ENCODE measurements at places on chromosomes 6 and 20.

DNA sequence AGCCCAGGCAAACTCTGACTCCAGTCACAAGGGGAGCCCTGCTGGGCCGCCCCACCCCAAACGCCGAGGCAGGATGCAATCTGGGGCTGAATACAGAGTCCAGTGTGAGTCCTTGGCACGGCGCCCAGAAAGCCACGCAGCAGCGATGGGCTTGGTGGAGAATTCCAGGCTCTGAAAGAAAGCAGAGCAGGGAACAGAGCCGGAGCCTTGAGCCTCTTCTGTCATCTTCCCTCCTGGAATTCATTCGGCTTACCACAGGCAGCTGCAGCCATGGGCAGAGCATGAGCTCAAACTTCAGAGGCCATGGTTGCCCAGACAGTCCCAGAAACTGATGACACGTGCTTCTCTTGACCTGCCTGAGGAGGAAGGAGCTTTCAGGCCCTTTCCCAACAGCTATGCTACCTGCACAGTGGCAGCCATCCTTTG lies 441.1 kb upstream of the JARID2 start:
- no peak for DNase-seq
- H3K27me3 ChIP-seq: no peaks in the 10 kb centered on the region
- no peaks in the 10 kb centered on the region for H3K36me3 ChIP-seq
- H3K4me1 ChIP-seq: peaks cover 15% of the 10 kb centered on the region
- H3K4me3 ChIP-seq: no peak overlapping the region
- H3K27ac ChIP-seq: no peak overlapping the region

DNA sequence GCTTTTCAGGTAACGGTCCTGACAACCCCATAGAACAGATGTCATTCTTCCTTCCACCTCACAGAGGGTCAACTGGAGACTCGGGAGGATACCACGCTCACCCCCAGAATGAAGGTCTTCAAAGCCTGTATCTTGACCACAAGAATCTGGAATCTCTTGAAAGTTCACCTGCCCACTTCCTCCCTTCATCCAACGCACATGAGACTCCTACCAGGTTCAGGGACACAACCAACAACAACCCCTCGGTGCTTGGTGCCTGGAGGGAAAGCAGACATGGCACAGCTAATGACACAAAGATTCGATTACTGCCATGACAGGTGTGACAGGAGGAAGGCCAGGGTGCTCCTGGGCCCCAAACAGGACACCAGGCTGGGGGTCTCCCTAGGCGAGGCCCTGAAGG lies 8.2 kb downstream of the PMEPA1 start:
- peaks cover 9% of the 10 kb centered on the region for H3K36me3 ChIP-seq
- no peak overlapping the region for H3K4me3 ChIP-seq
- no peak overlapping the region for H3K27ac ChIP-seq
- DNase-seq: no peak
- peaks cover 86% of the 10 kb centered on the region for H3K4me1 ChIP-seq
- H3K27me3 ChIP-seq: no peaks in the 10 kb centered on the region

DNA sequence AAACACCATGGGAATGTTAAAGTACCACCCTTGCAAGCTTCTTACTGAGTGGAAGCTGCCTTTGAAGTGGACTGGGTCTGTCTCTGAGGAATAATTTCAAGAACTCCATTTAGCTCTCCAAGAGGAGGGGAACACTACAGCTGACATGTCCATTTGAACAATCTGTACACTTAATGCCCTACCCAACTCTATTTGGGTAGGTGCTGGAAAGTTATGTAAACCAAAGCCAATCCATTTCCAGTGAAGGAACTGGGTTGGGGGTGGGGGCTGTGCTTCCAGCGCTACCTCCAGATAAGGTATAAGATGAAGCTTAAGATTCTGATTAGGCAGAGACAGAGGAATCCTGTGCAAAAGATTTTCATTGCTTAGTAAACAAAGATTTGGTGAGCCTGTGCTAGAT lies 122.0 kb downstream of the TCP11 start:
- peaks cover under 1% of the 10 kb centered on the region for H3K4me1 ChIP-seq
- H3K27me3 ChIP-seq: no peaks in the 10 kb centered on the region
- peaks cover 3% of the 10 kb centered on the region for H3K36me3 ChIP-seq
- H3K4me3 ChIP-seq: no peak overlapping the region
- DNase-seq: no peak

DNA sequence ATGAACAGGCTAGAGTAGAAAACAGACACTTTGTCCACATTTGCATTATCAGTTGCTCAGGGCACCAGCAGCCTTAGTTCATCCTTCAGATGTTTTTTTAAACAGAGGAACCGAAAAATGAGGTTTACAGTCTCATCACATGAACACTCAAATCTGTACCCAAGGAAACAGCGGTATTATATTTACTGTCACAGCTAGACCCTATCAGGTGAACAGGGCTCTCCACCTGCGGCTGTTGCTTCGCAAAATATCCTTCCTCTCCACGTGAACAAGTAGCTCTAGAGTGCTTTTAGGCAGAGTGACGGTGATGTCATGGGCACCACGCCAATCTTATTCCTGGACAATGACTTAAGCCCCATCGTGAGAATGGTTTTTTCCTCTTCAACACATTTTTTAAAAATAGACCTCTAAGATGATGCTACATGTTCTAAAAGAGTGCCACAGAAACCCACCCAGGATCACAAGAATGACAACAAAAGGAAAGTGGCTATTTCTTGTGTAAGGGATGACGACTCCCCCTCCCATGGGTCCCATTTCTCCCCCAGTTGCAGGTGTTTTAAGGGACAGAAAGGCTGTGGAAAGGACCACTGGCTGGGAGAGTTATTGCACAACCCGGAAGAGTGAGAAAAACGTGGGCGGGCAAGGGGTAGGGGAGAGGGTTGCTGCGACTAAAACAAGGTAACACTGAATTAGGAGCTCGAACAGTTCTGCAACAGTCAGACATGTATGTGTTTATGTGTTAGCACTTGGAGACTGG lies 77.7 kb downstream of the EFHC1 start:
- H3K4me3 ChIP-seq: no peak overlapping the region
- no peak overlapping the region for H3K27ac ChIP-seq
- no peaks in the 10 kb centered on the region for H3K36me3 ChIP-seq
- peaks cover 21% of the 10 kb centered on the region for H3K4me1 ChIP-seq

DNA sequence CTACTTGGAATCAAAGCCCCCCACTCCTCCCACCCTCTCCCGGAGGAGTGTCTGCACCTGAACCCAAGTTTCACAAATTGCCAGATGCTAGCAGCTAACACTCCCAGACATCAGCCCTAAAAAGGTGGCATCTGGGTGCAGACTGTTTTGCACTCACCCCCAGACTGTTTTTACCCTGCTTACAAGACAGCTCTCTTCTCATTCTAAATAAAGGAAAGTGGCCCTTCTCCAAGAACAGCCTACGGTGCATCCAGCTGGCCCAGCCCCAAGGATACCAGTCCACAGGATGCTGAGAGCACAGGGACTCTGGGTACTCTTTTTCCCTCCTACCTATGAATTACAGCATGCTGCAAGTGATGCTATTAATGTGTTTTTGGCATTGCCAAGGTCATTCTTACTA lies 842.0 kb upstream of the FLRT3 start:
- no peak overlapping the region for H3K4me3 ChIP-seq
- H3K27ac ChIP-seq: no peak overlapping the region
- H3K36me3 ChIP-seq: no peaks in the 10 kb centered on the region
- H3K4me1 ChIP-seq: no peaks in the 10 kb centered on the region

GRCh38 chr20:59363101-59363500 lies 62.7 kb downstream of the EDN3 start:
- no peaks in the 10 kb centered on the region for H3K4me1 ChIP-seq
- H3K36me3 ChIP-seq: no peaks in the 10 kb centered on the region
- H3K27me3 ChIP-seq: no peaks in the 10 kb centered on the region
- no peak overlapping the region for H3K27ac ChIP-seq
- no peak overlapping the region for H3K4me3 ChIP-seq

DNA sequence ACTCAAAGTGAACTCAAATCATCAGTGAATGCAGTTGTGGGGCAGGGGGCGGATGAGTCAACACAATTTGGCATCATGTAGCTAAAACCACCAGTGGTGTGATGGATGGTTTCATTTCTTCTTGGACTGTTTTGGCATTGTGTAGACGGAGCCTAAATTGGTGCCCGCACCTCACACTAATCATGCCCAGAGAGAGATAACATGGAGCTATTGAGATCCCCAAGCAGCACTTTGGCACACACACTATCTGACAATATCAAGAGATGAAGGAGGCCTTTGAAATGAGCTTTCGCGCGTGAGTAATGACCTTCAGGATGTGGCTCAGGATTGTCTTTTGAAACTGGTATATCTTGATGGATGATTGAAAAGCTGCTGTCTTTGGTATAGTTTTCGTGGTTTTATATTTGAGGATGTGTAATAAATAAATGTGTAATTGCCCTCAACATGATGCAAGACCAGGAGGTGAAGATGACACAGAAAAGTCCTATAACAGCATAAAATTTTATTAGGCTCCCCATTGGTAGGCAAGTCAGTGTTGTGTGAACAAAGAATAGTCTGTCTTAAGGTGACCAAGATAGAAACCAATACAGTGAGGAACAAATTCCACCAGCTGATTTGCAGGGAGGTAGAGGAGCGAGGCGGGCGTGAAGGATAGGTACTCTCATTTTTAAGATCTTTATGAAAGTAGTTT lies 174.2 kb downstream of the TSHZ2 start:
- H3K4me3 ChIP-seq: no peak overlapping the region
- no peaks in the 10 kb centered on the region for H3K27me3 ChIP-seq
- no peak overlapping the region for H3K27ac ChIP-seq

GRCh38 chr6:156953479-156954146 lies 176.4 kb downstream of the ARID1B start:
- H3K27ac ChIP-seq: peak overlapping the region; percentile 83
- H3K4me1 ChIP-seq: peaks cover 41% of the 10 kb centered on the region
- peak; percentile 44 for DNase-seq
- H3K36me3 ChIP-seq: no peaks in the 10 kb centered on the region

DNA sequence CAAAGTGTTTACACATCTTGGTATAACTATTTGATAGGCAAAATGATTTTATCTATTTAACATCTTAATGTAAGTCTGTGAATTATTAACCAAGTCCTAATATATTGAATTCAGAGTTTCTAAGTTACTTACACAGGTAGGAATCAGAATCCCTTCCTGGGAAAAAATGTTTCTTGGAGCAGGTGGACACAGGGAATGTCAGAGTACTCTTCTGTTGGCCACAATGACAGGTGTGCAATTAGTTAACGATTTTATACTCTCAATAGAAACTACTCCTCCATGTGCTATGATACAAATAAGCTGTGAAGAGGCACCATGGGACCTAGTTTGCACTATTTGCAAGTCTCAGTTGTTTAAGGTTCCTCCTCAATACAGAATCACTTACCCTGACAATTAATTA lies 821 bp upstream of the TAAR5 start:
- no peaks in the 10 kb centered on the region for H3K36me3 ChIP-seq
- no peaks in the 10 kb centered on the region for H3K4me1 ChIP-seq
- no peaks in the 10 kb centered on the region for H3K27me3 ChIP-seq
- no peak overlapping the region for H3K4me3 ChIP-seq
- DNase-seq: no peak
- H3K27ac ChIP-seq: no peak overlapping the region

DNA sequence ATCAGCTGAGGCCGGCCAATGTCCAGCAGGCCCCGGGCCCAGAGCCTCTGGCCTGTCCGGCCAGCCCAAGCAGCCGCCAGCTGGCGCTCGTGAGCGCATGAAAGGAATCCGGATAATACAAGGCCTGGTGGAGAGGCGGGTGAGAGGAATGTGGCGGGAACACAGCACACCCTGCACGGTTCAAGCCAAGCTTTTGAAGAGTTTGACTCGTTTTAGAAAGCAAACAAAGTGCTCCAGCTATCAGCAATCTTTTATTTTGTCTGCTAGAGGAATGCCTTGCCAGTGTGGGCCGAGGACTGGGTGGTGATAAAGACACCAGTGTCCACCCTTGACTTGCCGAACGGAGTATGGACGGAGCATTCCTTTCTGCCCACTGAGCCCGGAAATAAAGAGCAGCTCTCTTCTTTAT lies 9.3 kb upstream of the NEDD9 start:
- H3K27me3 ChIP-seq: no peaks in the 10 kb centered on the region
- no peak for DNase-seq
- no peak overlapping the region for H3K27ac ChIP-seq
- no peaks in the 10 kb centered on the region for H3K36me3 ChIP-seq
- H3K4me1 ChIP-seq: peaks cover 2% of the 10 kb centered on the region
- H3K4me3 ChIP-seq: no peak overlapping the region

GRCh38 chr6:70846207-70846835 lies 110.5 kb downstream of the B3GAT2 start:
- no peaks in the 10 kb centered on the region for H3K27me3 ChIP-seq
- peaks cover 6% of the 10 kb centered on the region for H3K4me1 ChIP-seq
- no peak for DNase-seq
- H3K27ac ChIP-seq: no peak overlapping the region
- no peak overlapping the region for H3K4me3 ChIP-seq

DNA sequence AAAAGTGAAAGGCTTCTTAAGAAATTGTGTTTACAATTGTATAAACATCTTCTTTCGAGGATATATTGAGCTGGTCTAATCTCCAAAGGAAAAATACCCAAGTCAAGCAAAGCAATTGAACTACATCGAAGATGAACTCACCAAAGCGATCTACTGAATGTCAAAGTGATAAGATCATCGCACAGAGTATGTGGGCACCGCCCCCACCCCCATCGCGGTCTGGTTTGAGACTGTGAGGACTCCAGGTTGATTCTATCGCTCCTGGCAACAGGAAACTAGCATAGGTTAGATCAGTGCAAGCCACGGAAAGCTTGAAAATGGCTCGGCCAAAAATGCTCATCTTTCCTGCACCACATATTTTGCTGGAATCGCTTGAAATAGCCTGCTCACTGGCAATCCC lies 133.2 kb upstream of the RPS6KA2 start:
- peaks cover 12% of the 10 kb centered on the region for H3K4me1 ChIP-seq
- no peak for DNase-seq
- no peaks in the 10 kb centered on the region for H3K27me3 ChIP-seq
- H3K36me3 ChIP-seq: no peaks in the 10 kb centered on the region
- H3K27ac ChIP-seq: no peak overlapping the region
- no peak overlapping the region for H3K4me3 ChIP-seq

DNA sequence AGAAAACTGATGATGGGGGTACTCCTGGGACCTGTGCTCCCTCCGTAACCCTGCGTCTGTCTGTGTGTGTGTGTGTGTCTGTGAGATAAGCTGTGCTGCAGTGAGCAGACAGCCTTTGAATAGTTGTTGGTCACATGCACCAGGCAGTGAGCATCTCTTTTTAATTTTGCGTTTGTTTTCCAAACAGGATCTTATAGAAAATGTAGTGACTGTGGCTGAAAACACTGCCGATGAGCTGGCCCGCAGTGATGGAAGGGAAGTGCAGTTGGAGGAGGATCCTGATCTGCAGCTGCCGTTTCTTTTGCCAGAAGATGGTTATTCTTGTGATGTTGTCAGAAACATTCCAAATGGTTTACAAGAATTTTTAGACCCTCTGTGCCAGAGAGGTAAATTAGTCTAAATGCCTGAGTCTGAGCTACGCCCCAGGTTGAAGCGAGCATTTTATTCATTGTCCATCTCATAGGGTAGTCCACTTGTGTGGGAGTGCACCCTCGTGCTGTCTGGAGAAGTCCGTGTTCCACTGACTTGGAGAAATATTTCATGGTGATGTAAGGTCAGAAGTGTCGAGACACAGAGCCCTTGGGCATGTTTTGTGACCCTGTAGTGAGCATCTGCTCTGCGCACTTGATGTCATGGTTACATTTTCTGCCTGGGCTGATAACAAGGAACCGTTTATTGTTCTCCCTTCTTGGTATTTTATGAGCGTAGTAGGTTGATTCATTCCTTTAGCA lies 78.8 kb upstream of the KIF25 start:
- no peaks in the 10 kb centered on the region for H3K4me1 ChIP-seq
- no peak overlapping the region for H3K27ac ChIP-seq
- no peaks in the 10 kb centered on the region for H3K27me3 ChIP-seq
- H3K4me3 ChIP-seq: no peak overlapping the region
- peaks cover 39% of the 10 kb centered on the region for H3K36me3 ChIP-seq
- DNase-seq: no peak

All from keratinocyte (primary cell).